ENCODE measurements at places on chromosomes 1 and 21.

DNA sequence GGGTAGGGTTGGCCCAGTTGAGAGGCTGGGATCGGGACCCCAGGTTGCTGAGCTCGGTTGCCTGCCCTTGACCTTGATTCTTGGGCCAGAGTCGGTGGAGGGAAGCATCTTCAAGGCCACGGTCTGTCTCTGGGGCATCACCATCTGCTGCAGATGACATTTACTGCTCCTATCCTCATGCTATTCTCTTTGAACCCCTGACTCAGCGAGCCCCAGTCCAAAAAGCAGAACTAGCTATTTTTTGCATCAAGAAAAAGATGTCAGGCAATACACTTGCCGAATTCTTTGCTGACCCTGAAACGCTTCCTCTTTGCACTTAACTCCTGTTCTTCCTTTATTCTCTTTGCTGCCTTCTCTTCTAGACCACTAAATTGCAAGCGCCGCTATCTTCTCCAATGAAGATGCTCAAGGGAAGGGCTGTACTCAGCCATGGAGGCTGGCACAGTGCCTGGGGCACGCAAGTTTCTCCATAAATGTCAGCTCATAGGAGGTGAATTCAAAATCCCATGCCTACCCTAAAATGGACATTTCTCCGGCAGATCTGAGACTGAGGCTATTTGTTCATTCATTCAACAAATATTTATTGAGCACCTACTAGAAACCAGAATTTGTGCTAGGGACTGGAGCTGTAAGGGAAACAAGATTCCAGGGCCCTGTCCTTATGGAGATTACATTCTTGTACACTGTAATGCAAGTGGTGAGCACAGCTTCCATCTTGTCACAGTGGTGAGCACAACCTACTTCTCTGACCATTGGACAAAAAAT, 20.5 kb upstream of the CAPZB start:
- no peak for DNase-seq

- DNase-seq: no peak
Measured at GRCh38 chr1:154453574-154454352, 48.3 kb upstream of the TDRD10 start.

- no peak for DNase-seq
Measured at GRCh38 chr1:58883888-58884482, 100.1 kb upstream of the JUN start.

GRCh38 chr1:160108888-160109662, 6.5 kb upstream of the ATP1A2 start:
- no peak for DNase-seq

DNA sequence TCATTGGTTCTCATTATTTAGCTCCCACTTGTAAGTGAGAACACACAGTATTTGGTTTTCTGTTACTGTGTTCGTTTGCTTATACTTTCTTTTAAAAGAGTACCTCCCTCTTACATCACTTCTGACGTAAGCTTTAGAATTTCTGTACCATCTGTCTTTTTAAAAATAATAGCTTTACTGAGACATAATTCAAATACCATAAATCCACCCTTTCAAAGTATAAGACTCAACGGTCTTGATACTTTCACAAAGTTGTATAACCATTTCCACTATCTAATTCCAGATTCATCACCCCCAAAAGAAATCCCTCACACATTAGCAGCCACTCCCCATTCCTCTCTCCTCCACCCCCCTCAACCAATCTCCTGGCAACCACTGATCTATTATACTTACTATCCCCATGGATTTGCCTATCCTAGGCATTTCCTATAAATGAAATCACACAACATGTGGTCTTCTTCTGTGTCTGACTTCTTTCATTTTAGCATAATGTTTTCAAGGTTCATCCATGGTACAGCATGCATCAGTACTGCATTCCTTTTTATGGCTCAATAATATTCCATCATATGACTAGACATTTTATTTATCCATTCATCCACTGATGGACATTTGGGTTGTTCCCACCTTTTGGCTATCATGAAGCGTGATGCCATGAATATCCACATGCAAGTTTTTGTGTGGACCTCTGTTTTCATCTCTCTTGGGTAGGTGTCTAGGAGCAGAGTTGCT, 104.7 kb downstream of the HLCS start:
- no peak for DNase-seq

GRCh38 chr1:205678286-205679111, 1.8 kb downstream of the SLC45A3 start:
- DNase-seq: no peak

DNA sequence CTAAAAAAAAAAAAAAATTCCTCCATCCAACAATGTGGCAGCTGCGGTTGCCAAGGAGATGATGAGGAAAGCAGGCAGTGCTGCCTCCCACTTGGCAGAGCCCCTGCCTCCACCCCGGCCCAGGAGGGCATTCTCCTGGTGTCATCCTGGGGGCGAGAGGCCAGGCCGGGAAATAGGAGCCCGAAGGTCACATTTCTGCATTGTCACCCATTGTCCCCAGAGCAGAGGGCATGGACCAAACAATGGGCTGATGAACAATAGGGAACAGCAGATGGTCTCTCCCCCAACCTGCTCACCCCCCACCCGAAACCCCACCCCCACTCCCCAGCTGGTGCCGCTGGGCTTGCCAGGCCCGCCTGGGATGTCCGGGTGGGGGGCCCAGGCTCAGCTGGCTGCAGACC, 37.3 kb downstream of the CAMK2N1 start:
- no peak for DNase-seq

- no peak for DNase-seq
Measured at GRCh38 chr1:200359610-200360163, 50.1 kb downstream of the ZNF281 start.

DNA sequence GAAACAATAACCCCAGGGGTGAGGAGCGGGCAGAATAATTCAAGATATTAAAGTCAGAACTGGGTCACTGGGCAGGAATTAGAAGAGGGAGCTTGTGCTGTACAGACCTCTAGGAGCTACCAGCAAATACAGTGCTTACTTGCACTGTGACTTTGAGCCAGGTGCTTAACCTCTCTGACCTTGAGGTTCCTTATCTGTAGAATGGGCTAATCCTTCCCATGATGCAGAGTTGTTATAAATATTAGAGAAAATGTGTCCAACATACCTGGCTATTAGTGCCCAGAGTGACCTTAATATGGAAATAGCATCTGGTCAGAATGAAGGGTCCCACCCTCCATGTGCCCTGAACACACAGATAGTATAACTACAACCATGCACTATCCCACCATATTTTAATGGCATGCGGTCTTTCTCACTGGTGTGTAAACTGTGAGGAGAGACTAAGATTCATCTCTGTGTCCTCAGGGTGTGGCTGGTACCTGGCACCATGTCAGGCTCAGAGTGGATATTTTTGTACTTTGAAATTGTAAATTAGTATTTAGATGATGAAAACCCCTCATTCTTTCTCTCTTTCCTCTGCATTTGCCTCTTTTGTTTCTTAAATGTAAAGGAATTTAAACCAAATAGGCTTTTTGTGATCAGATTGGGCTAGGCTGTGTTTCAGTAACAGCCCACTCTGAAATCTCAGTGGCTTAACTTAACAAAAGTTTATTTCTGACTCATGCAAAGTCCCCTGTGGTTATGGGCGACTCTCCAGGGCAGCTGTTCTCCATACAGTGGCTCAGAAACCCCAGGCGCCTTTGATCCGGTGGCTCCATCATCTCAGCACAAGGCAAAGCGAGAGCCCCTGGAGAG, 60.0 kb upstream of the ROR1 start:
- no peak for DNase-seq

DNA sequence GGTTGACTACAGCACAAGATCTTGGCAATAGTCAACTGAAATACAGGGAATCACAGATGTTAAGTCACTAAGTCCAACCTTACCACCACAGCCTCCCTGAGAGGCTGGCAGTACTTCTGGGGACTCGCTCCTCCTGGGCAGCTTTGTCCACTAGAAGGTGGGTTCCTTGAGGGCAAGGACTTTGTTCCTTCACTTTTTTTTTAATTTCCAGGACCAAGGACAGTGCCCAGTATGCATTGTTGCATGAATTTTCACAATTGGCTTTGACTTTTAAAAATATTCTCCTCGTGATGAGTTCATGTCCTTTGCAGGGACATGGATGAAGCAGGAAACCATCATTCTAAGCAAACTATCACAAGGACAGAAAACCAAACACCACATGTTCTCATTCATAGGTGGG, 96.7 kb upstream of the IGSF21 start:
- no peak for DNase-seq

DNA sequence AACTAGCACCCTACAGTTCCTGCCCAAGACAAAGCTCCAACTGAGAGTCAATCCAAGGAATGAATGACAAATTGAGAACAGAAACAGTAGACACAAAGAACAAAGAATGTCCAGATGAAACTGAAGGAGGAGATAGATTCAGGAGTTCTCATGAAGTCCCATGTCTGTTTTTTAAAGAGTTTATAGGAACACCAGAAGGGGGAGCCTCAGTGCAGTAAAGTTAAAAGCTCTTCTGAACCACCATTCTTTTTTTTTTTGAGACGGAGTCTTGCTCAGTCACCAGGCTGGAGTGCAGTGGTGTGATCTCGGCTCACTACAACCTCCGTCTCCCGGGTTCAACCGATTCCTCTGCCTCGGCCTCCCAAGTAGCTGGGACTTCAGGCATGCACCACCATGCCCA, 323.6 kb downstream of the MRPL39 start:
- no peak for DNase-seq

GRCh38 chr1:198253668-198254067, 96.9 kb downstream of the NEK7 start:
- DNase-seq: no peak

GRCh38 chr1:187143783-187144182, 315.0 kb downstream of the PLA2G4A start:
- DNase-seq: no peak

Measured in activated CD8-positive, alpha-beta memory T cell treated with anti-CD3 and anti-CD28 coated beads for 1 hour (primary cell).